Panc1 (cell line): ENCODE measurements at places on chromosomes 7 and 10.

- DNase-seq = no peak
Measured at GRCh38 chr10:29767968-29768367, 133.2 kb upstream of the SVIL start.

DNA sequence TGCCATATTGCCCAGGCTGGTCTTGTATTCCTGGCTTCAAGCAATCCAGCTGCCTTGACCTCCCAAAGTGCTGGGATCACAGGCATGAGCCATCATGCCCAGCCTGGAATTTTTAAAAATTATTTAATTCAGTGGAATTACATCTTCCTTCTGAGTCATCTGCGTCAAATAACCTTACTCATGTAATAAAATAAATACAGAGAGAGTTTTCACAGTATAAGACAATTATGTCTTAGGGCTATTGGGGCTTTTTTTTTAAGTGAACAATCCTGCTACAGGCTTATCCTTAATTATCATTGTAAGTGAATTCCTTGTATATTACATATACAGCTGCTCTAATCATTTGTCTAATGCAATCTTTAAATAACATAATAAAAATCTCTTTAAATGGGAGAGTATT, 108.3 kb downstream of the MAPK8 start:
- DNase-seq = no peak

DNA sequence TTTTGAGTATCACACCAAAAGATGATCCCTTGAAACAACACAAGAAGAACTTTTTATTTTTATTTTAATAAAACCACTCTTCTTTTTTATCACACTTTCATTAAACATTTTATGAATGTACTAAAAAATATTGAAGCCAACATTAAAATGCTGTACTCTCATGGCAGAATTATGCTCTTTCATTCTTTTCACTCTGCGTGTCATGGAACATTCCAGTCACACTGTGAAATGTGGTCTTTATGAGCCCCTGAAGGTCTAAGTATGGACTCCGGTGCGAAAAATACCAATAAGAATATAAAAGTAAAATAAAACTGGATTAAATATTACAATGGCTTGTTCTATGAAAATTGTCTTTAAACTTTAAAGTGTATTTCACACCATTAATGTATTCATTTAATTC, 148.4 kb downstream of the TMEM26 start:
- no peak for DNase-seq

GRCh38 chr10:126227762-126228134, 160.5 kb downstream of the ADAM12 start:
- no peak for DNase-seq

DNA sequence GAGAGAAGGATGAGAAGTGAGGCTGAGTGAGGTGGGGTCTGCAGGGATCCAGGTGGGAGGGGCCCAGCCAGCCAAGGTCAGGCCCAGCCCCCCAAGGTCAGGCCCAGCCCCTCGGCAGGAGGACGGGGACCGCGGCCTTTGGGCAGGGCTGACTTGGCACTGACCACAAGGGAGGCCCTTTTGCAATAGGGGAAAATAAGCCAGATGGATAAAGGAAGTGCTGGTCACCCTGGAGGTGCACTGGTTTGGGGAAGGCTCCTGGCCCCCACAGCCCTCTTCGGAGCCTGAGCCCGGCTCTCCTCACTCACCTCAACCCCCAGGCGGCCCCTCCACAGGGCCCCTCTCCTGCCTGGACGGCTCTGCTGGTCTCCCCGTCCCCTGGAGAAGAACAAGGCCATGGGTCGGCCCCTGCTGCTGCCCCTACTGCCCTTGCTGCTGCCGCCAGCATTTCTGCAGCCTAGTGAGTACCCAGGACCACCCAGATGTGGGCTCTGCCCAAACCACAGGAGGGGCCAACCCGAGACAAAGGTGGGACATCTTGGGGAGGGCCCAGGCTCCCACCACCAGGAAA, at the start of gene PILRA:
TSS of gene PILRA (plus strand) at position 227 of the 571 bp plus-strand sequence. CDS start at position 397, 170 bp downstream.
- no peak for DNase-seq

DNA sequence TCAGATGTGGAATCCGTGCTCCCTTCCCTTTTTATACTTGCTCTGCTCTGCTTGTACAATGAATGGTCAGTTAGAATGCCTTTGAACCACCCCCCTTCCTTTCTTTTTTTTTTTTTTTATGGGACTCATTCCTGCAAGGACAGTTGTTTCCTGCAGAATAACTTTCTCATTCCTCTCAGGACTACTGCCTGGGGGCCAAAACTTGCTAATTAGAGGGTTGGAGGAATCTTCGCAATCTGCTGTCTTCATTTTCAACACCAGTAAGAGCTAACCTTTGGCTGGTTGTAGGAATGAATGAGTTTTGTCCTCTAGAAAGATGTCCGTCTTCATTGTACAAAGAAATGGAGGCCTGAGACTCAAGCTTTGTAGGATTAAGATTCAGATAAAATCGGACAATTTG, 868.1 kb downstream of the LRMDA start:
- DNase-seq = no peak

DNA sequence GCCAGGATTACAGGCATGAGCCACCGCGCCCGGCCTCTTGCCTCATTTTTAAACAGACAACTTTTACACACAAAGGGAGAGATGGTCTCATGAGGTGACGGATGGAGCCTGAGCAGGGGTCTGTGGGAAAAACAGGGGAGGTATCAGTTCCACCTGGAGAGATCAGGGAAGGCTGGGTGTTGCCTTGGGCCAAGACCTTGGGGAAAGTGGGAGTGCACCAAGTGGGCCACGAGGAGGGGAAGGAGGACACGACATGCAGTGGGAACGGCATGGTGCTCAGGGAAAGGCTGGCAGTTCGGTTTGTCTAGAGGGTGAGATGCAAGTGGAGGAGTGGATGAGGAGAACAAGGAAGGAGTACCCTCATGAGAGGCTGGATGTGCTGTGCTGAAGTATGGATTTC, 8.9 kb upstream of the ZNF777 start:
- no peak for DNase-seq

- DNase-seq = no peak
Measured at GRCh38 chr7:114112806-114113205, 194.0 kb upstream of the PPP1R3A start.

- DNase-seq = no peak
Measured at GRCh38 chr7:157032644-157033482, 22.4 kb upstream of the MNX1 start.

GRCh38 chr7:90320801-90321494, at the start of gene FAM237B:
FAM237B (minus strand) TSS chr7:90321304; CDS start chr7:90319748, 1,556 bp downstream.
- no peak for DNase-seq

GRCh38 chr7:131244259-131244852, 83.3 kb upstream of the MKLN1 start:
- peak; percentile 62 for DNase-seq
